ENCODE measurements at places on chromosomes 2 and 18. TPM values are rescaled to one million over a fixed set of nuclear protein-coding genes. Genes with fewer than 3 reads are reported as not detected.

The GAL3ST2 gene
- not detected for total RNA-seq

The UPP2 gene
- total RNA-seq, result not detected

The PGAP1 gene
- total RNA-seq, result 4.5 TPM

The ID2 gene
- total RNA-seq, result 176 TPM

The SLC66A2 gene
- total RNA-seq, result 148 TPM

The CAPN13 gene
- 57.1 TPM for total RNA-seq

The SERPINE2 gene
- 11.2 TPM for total RNA-seq

The UGT1A8 gene
- total RNA-seq, result 7.2 TPM

The COL3A1 gene
- total RNA-seq, result 116 TPM

The RAB17 gene
- total RNA-seq, result 187 TPM

The NFATC1 gene
- total RNA-seq, result 6.6 TPM

The RGPD4 gene
- not detected for total RNA-seq

The CCDC178 gene
- not detected for total RNA-seq

The GAREM2 gene
- total RNA-seq, result 1.5 TPM

The MTCL1 gene
- total RNA-seq, result 27.4 TPM

The OR6B2 gene
- total RNA-seq, result not detected

The SP9 gene
- not detected for total RNA-seq

The TOGARAM2 gene
- total RNA-seq, result 1.1 TPM

The WDR33 gene
- total RNA-seq, result 11.7 TPM

The FEV gene
- total RNA-seq, result not detected

The DAPL1 gene
- total RNA-seq, result not detected

The RGPD6 gene
- 55.2 TPM for total RNA-seq

The DNAH6 gene
- 0.29 TPM for total RNA-seq

The CLEC4F gene
- total RNA-seq, result not detected

The FOXD4L1 gene
- not detected for total RNA-seq

The RTP5 gene
- total RNA-seq, result not detected

The TTC27 gene
- total RNA-seq, result 5.9 TPM

The PSMA8 gene
- not detected for total RNA-seq

The ANTXR1 gene
- 21.6 TPM for total RNA-seq

The FAM228A gene
- not detected for total RNA-seq

The CPLX4 gene
- not detected for total RNA-seq

The CCBE1 gene
- 2.0 TPM for total RNA-seq

The CD28 gene
- total RNA-seq, result 0.29 TPM

The INHA gene
- total RNA-seq, result not detected

The CD8B2 gene
- not detected for total RNA-seq

The LONRF2 gene
- total RNA-seq, result 32.1 TPM

The VWA3B gene
- total RNA-seq, result not detected

The LRRC30 gene
- total RNA-seq, result not detected

The SIX3 gene
- not detected for total RNA-seq

The SERPINB4 gene
- total RNA-seq, result not detected

The IL36RN gene
- not detected for total RNA-seq

The MROH2A gene
- not detected for total RNA-seq

The CHRNA1 gene
- total RNA-seq, result not detected

The UGT1A7 gene
- total RNA-seq, result not detected

The CLHC1 gene
- total RNA-seq, result 9.9 TPM

The SEPTIN10 gene
- 89.3 TPM for total RNA-seq

The OBSL1 gene
- 55.4 TPM for total RNA-seq

The DIPK1C gene
- total RNA-seq, result not detected

The SYT4 gene
- total RNA-seq, result 11.0 TPM

The LYPD6B gene
- not detected for total RNA-seq

The SIX2 gene
- not detected for total RNA-seq

The D2HGDH gene
- 17.3 TPM for total RNA-seq

The CD207 gene
- not detected for total RNA-seq

The C2orf81 gene
- total RNA-seq, result 2.7 TPM

The KIDINS220 gene
- 58.4 TPM for total RNA-seq

The MLPH gene
- 182 TPM for total RNA-seq

The AQP12A gene
- not detected for total RNA-seq

The GLI2 gene
- 2.3 TPM for total RNA-seq

Measured in stomach (tissue), 19 donors.